Hematopoietic multipotent progenitor cell (in vitro differentiated cells): ENCODE measurements at places on chromosomes 5 and 9. TPM values are rescaled to one million over a fixed set of nuclear protein-coding genes. Genes with fewer than 3 reads are reported as not detected.

DNA sequence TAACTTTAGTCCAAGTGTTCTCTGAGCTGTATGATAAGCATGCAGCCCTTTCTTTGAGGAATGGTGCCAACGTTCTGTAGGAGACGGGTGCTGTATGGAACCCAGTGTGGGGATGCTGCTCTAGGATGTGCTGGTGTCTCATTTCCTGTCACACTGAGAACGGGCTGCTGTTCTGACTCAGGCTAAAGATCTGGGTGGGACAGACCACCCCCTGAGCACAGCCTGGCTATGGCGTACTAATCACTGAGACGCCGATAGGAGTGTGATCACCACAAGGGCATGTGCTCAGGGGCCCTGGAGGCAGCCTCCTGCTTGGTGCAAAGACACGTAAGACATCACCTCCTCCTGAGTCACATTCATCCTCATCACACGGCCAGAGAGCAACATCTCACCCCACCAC lies 240.4 kb downstream of the IRX2 start:
- DNase-seq, result no peak

DNA sequence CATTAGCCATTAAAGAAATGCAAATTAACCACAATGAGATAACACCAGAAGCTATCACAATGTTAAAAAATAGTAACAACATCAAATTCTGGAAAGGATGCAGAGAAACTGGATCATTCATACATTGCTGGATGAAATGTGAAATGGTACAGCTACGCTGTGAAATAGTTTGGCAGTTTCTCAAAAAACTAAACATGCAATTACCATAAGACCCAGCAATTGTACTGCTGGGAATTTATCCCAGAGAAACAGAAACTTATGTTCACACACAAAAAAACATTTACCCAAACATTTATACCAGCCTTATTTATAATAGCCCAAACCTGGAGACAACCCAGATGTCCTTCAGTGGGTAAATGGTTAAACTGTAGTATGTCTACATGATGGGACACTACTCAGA lies 592.9 kb downstream of the ZNF608 start:
- no peak for DNase-seq

The MAMDC4 gene
- 1.1 TPM for total RNA-seq

GRCh38 chr5:88667496-88668201 lies 215.3 kb downstream of the MEF2C start:
- DNase-seq, result peak; percentile 24

GRCh38 chr5:88819301-88819999 lies 63.5 kb downstream of the MEF2C start:
- DNase-seq, result no peak
